ENCODE measurements at places on chromosomes 7 and 10.

- DNase-seq: peak; percentile 87
Observed at GRCh38 chr7:151585744-151586393, 66.2 kb upstream of the RHEB start.

GRCh38 chr10:100327007-100327717 is 2.9 kb downstream of the PKD2L1 start:
- DNase-seq: no peak

DNA sequence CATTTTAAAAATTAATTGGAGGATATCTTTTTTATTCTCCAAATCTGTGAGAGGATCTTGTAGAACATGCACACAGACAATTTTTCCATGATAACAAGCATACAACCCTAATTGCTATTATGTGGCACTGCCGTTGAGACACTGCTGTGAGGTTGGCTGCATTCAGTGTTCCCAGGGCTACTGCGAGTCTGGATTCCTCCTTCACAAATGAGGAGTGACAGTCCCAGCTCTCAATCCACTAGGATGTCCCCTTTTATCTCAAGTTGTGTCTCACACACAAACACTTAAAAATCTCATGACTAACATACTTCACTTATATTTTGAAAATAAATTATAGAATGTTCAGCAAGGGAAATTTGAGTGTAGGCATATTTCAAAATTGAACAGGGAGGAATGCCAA is 14.1 kb downstream of the NEUROD6 start:
- no peak for DNase-seq

DNA sequence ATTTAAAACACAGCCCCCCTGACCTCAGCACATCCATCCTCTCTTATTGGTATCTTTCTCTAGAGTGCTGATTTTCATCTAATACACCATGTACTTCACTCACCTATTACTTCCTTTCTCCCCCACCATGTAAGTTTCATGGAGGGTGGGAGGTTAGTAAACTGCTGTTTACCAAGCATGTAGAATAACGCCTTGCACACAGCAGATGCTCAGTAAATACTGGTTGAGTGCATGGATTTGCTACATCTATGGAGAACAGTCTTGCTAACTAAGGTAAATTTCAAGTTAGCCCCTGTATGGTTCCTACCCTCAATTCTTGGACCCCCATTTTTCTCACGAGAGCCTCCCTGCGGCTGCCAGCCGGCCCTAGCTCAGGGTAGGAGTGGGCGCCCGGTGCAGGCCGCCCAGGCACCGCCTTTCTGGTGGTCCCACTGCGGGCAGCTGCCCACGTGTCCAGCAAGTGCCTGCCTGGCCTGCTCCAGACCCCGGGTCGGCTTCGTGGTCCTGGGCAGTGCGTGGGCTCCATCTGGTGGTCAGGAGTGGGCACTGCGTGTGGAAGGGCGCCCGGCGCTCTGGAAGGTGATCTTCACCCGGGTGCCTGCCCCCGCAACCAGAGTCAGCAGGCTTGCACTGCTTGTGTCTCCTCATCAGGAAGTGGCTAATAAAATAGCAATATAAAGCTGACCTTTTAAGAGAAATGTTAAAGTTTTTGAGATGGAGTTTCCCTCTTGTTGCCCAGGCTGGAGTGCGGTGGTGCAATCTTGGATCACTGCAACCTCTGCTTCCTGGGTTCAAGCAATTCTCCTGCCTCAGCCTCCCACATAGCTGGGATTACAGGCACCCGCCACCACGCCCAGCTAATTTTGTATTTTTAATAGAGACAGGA is 63.4 kb upstream of the DNAJB6 start:
- peak; percentile 71 for DNase-seq

- DNase-seq: no peak
Observed at GRCh38 chr7:2526659-2527504, 7.3 kb downstream of the LFNG start.
